ENCODE measurements at places on chromosomes 16 and 17.
A peak's percentile ranks its signal among the peaks of the same experiment; 100 is the strongest.

DNA sequence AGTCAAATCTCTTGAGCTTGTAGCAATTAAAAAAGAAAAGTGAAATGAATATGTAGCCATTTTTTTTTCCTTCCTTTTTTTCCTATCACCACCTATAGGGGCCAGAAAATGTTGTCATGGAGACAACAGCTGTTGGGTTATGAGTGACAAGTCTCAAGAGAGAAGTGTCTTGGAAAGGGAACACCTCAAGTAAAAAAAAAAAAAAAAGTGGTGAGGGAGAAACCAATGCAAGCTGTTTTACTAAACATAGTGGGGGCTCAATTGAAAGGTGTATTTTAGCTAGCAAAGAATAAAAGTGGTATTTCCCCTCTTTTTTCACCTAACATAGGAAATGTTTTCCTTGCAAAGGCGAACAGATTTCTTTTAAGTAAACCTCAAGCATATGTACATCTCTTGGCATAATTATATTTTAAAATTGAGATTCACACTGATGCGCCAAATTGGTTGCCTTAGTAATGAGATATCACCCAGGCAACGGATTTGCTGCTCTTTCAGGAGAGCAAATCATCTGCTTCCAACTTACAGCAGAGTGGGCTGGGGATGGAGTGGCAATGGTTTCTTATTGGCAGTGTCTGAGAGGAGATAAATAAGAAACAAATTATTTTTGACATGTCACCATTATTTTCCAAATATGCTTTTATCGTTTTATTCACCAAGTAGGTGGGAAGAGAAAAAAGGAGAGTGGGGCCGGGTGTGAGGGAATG lies 183.6 kb downstream of the MYO1D start:
- DNase-seq = no peak

- DNase-seq = no peak
Measured at GRCh38 chr16:55426865-55427484, 52.0 kb upstream of the MMP2 start.

- no peak for DNase-seq
Measured at GRCh38 chr17:56724664-56725063, 109.1 kb downstream of the C17orf67 start.

DNA sequence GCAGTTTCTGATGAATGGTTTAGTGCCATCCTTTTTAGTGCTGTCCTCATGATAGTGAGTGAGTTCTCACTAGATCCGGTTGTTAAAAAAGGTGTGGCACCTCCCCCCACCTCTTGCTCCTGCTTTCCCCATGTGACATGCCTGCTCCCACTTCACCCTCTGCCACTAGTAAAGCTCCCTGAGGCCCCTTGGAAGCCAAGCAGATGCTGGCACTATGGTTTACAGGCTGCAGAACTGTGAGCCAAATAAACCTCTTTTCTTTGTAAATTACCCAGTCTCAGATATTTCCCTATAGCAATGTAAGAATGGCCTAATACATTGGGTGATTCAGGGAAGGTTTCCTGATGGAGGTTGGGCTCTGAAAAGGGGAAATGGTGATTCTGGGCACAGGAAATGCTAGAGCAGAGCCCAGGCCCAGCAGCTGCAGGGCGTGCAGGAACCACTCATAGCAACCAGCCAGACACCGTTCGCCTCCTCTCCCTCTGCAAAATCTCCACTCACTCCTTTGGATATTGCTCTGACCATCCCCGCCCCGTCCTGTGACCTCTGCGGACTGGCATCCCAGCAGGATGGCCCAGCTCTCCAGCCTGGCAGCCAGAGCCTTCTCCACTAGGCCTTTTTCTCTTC lies 2.6 kb upstream of the ADORA2B start:
- DNase-seq = no peak

DNA sequence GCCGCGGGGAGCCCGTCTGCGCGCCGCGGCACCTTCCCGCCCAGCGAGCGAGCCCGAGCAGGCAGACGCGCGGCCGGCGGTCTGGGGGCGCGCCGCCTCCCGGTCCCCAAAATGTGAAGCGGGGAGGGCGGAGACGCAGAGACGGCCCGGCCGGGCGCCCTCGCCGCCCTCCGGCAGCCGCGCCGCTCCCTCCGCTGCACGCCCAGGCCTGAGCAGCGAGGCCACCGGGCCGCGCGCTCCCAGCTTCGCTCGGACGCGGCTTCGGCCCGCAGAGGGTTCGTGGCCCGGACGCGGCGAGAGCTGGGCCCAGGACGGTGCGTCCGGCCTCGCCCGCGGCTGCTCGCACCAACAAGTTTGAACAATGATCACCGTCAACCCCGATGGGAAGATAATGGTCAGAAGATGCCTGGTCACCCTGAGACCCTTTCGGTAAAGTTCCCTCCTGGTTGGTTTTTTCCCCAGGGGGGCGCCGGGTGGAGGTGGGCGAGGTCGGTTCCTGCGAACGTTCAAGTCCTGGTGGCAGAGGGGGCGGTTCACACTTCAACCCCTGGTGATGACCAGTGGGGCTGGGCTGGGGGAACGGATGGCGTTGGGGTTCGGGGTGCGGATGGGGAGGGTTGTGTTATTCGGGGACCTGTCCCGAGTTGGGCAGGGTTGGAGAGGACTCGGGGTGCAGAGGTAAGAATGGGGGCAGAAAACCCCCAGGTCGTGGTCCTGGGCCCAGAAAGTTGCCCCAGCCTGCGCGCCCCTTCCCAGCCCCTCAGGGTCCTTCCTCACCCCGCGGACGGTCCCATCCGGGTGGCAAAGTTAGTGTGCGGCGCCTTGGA lies 678 bp downstream of the MGAT5B start:
- DNase-seq = no peak

GRCh38 chr16:2155977-2156848 lies 631 bp downstream of the TRAF7 start:
- peak; percentile 68 for DNase-seq

GRCh38 chr16:19589771-19590302 lies 34.3 kb downstream of the VPS35L start:
- DNase-seq = no peak

DNA sequence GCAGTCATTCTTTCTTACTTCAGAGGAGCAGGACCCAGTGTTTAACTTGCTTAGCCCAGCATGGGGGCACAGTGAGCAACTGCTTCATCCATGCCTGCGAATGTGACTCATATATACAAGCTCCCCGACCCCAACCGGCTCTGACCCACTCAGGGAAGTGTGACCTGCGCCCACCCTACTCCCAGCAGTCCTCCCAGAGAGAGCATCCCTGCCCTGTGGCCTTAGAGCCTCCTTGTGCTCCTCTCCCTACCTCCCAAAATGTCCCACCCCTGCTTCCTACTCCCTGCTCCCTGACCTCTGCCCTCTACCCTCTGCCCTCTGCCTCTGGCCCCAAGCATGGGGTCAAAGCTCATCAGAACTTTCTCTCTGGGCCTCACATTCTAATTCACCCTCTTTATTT lies 46.9 kb upstream of the DLX4 start:
- no peak for DNase-seq

- DNase-seq = peak; percentile 64
Measured at GRCh38 chr17:42846594-42847280, 2.4 kb downstream of the AOC2 start.

- no peak for DNase-seq
Measured at GRCh38 chr17:61352408-61352770, 47.3 kb upstream of the TBX2 start.

DNA sequence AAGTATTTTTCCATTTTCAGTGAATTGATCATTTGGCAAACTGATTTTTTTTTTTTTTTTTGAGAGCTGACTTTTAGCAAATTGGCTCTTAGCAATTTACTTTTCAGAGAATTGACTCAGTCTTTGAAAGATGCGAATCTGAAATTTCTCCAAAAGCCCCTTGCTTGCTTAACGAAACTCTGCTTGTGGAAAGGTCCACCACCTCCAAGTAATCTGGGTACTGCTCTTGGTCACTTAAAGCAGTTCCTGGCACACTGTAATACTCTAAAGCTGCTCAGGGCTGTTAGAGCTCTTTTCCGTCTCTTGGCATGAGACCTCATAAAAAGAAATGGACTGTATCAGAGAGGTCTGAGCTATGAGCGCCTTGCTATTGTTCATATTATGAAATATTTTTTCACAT lies 2.9 kb downstream of the GSDMB start:
- DNase-seq = no peak

DNA sequence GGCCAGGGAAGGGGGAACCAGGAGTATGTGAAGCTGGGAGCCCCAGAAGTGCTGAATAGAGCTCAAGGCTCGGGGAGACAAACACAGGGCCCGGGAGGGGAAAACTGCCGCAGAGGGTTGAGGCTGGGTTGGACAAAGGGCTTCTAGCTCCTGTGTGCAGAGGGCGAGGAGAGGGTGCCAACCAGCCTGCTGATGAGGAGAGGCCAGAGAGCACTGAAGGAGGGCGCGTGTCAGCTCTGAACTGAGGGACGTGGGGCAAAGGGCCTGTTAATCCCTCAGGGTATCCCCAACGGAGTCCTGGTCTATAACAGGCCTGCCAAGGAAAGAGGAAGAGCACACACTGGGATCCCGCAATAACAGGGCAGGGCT lies 151.3 kb downstream of the C16orf78 start:
- DNase-seq = no peak

- no peak for DNase-seq
Measured at GRCh38 chr17:57665696-57666095, 79.4 kb downstream of the CCDC182 start.

DNA sequence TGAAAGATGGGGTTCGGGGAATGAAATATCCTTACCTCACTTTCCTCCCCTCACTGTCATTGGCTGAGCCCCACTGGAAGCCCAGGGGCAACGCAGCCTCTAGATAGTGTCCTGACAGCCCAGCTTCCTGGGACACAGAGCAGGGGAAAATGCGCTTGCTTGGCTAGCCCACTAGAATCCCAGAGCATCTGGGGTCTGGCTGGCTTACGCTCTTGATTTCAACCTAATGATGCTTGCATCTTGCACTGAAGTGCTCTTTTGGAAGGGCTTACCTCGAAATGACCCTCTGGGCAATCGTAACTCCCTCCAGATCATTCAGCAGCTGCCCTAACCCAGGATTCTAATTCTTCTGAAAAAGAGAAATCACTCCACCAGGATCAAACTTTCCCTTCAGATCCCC lies 147.6 kb downstream of the SOX9 start:
- DNase-seq = no peak

DNA sequence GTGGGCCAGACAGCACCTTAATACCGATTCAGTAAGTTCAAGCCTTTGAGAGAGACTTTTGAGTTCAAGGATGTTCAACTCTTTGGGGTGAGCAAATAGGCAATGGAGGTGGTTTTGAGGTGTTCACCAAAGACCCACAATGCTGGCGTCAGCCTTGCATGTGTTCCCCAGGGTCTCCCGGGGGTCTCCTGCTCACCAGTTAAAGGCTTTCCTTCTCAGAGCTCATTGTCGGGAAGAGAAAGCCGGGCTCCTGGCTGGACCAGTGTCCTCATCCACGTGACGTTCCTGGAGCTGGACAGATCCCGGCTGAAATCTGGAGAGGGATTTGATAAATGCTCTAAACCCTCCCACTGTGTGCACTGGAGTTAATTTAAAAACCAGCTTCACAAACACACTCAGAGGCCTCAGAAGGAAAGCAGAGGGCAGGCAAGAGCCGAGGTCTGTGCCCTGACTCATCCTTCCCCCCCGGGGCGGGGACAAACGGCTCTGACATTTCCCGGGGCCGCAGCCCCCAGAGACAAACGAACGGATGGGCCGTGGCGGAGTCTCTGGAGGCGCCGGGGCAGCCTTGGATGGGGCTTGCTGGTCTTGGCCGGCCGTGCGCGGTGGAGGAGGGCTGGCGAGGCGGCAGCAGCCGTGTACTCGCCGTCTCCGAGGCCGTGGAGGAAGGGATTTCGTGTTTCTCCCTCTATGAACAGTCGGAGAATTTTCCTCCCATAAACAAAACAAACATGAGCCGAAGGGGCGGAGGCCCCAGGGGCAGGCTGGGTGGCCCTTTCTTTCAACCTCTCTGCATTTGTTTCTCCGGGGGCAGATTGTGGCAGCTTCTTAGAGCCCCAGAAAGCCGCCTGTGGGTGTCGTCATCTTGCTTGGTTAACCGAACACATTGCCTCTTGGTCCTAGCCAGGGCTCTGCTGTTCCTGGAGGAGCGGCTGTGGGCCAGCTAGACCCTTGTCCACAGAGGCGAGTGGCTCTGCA lies 94.2 kb downstream of the NTN1 start:
- DNase-seq = no peak

DNA sequence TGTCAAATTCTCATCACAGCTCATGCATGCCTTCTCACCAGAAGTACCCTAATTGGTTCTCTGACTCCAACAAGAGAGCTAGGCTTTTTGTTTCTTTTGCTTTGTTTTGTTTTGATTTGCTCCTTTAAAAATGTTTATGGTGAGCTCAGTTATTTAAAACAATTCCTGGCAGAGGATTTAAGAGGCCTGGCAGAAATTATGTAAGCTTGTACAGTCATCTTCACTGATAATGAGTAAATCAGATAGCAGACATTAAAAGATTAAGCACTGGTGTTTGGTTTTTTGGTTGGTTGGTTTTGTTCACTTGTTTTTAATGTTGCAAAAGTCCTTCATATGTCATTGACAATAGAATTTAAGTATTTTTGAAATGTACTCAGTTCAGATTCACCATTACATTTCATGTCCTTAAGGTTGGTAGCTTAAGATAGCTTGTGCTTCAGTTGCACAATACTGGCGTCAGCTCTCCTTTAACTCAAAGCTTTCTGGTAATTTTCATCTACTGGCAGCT lies 378.9 kb downstream of the CDH13 start:
- DNase-seq = no peak

GRCh38 chr17:21001813-21002221 lies 41.0 kb downstream of the USP22 start:
- no peak for DNase-seq

DNA sequence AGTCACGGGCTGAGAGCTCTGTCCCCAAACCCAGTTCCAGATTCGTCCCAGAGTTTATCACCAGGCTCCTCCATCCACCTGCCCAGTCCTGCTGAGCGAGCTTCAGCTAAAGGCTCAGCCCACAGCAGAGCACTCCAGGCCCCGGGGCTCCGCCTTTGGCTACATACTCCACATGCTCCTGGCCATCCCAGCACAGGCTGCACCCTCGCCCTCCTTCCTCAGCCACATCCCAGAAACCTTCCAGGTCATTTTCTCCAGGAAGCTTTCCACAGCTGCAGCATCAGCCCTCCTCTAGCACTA lies 4.7 kb upstream of the CD2BP2 start:
- DNase-seq = no peak

DNA sequence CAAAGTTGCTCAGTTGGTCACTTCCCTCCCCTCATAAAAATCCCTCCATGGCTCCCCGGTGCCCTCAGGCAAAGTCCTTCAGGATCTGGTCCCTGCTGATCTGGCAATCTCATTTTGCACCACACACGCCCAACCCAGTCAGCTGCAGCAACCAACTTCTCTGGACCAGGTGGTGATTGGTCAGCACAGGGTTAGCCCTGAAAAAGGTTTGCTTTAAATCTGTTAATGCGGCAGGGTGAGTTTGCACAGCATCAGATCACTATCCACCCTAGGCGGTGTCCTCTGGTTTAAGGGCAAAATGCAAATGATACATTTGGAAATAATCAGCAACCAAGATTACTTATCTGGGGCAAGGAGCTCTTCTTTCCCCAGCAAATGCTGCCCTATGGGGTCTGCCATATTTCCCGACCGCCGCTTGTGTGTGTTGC lies 42.9 kb upstream of the TNRC6C start:
- DNase-seq = no peak

GRCh38 chr17:79946352-79947231 lies 89.1 kb downstream of the TBC1D16 start:
- DNase-seq = no peak

GRCh38 chr17:5952518-5952917 lies 117.7 kb upstream of the WSCD1 start:
- DNase-seq = no peak

All from hepatic stellate cell (primary cell).